DMS79 (cell line): ENCODE measurements at places on chromosomes 12 and 14.

DNA sequence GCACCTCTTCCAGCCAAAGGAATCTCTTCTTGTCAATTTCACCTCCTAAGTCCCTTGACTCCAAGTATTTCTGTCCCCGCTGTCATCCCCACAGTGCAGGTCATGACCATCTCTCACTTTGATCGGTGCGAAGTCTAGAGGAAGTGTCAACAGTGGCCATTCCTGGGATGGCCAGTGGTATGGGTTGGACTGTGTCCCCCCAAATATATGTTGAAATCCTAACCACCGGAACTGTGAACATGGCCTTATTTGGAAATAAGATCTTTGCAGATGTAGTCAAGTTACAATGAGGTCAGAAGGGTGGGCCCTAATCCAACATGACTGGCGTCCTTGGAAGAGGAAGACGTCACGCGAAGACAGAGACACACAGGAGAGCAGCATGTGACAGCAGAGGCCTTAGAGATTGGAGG is 155.9 kb upstream of the PRMT8 start:
- no peak for DNase-seq

GRCh38 chr14:94382099-94382715 is 6.2 kb downstream of the SERPINA1 start:
- DNase-seq = no peak

DNA sequence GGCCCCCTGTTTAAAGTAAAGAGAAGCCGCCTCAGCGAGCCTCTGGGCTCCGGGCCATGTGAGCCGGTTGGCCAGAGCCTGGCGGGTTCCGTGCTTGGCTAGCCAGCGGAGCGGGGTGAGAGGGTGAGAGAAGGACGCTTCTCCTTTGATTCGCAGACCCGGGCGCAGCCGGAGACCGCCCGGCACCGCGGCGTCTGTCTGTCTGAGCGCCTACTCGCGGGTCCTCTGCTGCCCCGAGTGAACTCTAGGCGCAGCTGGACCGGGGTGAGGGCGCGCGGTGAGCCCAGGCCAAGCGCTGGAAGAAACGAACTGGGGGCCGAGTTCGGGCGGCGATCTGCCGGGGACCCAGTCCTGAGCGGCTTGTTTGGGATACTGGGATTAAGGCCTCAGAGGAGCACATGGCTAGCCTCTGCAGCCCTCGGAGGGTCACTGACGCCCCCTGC is 41.4 kb upstream of the TBX5 start:
- peak; percentile 17 for DNase-seq

DNA sequence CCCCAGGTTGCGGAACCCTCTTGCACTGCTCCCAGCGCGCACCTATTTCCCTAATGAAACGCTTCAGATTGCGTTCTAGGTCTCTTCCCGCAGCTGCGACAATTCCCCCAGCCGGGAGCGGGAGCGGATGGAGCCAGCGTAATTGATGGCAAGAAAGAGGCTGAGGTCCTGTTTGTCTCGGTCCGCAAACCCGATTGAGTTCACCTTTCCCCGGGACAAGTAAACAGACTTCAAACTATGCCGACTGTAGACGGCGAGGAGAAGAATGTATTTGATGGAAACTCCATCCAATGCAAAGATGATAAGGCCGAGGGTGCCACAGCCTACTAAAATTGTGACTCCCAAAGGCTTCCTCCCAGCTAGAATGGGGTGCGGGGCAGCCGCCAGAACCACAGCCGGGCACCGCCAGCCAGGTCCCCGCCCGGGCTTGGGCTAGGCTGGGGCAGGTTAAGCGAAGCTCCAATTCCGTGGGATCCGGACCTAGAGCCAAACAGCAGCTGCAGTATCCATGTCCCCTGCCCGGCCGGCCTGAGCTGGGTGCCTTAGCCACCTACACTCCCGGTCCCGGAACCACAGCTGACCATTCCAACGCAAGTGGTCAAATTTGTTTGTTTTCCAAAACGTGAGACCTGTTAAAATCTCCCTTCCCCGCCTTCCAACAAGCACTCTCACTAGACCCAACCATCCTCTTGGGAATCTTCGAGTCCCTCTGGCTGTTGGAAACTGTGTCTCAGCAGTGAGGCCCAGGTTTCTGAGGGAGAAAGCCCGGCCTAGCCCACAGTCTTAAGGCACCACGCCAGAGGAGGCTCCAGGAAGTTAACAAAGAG is 5.5 kb downstream of the NKX2-1 start:
- peak; percentile 85 for DNase-seq

- DNase-seq = no peak
These were observed 54.5 kb downstream of the C12orf75 start for GRCh38 chr12:105384916-105385535.

DNA sequence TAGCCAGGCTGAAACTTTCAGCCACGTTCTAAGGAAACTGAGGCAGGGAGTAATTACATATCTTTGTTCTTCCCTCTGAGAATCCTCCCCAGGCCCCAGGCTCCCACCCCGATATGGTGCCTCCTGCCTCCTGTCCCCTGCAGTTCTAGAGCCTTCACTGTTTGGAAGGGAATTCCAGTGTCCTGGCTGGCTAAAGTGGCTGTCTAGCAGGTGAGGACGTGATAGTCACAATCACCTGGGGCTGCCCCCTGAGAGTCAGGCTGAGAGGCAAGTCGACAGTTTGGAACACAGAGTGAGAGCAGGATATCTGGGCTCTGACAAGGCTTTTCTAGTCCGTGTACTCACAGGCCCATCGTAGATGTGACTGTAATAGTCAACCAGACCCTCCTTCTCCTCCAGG is 6.3 kb upstream of the RPAP3 start:
- DNase-seq = no peak

GRCh38 chr14:26138764-26139445 is 458.9 kb downstream of the NOVA1 start:
- DNase-seq = peak; percentile 11

DNA sequence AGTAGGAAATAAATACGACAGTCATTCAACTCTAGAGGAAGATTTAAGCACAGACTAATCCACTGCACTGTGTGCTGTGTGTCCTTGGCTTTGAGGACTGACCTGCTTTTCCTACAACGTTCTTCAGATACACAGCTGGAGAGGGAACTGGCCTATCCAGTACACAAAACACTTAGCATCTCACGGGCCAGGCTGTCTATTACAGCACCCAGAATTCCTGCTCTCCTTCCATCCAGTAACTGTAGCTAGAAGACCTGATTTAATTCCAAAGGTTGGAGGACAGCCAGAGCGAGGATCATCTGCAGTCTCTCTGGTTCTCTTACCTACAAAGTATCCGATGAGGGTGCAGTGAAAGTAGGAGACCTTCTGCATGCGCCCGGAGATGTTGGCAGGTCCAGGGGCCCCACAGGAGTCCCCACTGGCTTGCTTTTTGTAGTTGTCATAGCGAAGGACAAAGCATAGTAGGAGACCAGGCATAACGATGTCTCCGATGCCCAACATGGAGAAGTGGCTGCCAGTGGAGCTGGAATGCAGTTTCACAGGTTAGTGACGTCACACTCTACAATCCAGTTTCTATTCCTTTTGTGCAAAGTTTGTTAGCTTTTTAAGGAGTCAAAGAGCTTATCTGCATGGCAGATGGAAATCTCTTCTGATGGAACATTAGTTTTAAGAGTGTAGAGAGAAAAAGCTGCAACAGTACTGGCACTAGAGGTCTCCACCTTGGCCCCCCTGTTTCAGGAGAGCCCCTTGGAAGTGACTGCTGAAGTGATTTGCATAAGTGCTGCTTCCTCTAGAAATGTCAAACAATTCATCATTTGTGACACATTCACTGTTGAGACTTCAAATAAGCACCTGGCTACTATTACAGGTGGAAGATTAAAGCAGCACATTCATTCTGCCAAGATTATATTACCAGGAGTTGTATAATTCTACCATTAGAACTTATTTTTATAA is 41.7 kb downstream of the ACADS start:
- no peak for DNase-seq

DNA sequence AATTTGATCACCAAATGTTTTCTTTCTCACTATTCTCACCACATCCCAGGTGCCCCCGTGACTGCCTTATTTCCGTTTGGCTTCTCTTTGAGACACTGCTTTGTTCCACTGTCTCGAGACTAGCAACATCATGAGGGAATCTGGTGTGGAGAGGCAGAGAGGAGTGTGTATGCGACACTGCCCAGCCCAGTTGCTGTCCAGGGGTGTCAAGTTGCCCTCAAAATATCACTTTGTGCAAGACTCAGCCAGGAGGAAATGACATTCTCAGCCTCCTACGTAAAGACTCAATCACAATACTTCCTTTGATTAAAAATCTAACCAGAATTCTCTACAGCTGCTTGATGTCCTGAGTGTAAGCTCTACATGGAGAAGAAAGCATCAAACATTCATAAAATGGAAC is 48.2 kb upstream of the EEA1 start:
- DNase-seq = no peak

GRCh38 chr12:1377681-1378080 is 216.7 kb downstream of the FBXL14 start:
- no peak for DNase-seq

- no peak for DNase-seq
These were observed 247.9 kb upstream of the RTL1 start for GRCh38 chr14:101151226-101151926.

GRCh38 chr12:90510948-90511347 is 444.0 kb downstream of the CCER1 start:
- no peak for DNase-seq

DNA sequence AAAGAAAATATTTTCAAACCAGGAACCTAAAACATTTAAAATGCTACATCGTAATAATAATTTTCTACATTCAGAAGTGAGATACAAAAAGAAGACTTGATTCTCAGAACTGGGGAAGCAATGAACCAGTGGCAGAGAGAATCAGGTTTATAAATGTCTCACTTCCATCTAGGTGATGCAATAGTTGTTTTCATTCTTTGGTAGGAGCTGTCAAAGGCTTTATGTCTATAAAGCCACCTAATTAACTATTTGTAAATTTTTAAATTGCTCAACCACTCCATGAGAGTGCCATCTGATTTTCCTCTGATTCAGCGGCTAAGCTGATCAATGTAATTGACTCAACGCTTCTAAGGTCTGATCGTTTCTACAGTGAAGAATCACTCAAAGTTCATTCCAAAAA is 66.1 kb downstream of the ARMH4 start:
- DNase-seq = no peak

DNA sequence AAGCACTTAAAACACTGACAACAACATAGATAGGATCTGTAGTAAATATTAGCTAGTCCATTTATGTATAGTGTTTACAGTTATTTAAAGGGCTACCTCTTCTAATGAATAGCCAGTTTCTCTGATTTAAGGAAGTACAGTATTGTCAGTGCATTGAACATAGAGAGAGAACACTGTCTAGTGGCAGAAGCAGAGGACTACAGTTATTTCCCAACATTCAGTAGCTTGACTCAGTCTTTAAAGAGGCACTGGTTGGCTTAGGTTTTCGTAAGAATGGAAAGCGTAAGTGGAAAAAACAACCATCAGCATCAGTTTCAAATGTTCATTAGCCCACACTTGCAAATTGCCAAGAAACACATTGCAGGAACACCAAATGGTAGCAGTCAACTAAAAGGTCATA is 125.0 kb upstream of the HMGA2 start:
- no peak for DNase-seq

DNA sequence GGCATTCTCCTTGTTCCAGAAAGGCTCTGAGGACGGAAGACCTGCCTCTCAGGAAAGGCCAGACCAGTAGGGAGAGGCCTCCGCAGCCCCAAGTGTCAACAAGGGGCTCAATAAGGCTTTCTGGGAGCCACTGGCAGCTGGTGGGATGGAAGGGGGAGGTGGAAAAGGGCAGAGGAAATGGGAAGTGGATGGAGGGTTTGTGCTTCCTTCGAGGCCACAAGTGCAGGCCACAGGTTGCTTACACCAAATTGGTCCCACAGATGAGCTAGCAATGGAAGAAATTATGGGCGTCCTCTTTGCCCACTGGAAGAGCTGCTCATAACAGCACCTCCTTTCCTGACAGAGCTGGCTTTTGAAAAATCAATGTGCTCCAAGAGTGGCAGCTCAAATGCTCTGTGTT is 28.2 kb downstream of the P2RX4 start:
- DNase-seq = no peak

GRCh38 chr14:92362781-92363235 is 39.8 kb downstream of the SLC24A4 start:
- peak; percentile 80 for DNase-seq

DNA sequence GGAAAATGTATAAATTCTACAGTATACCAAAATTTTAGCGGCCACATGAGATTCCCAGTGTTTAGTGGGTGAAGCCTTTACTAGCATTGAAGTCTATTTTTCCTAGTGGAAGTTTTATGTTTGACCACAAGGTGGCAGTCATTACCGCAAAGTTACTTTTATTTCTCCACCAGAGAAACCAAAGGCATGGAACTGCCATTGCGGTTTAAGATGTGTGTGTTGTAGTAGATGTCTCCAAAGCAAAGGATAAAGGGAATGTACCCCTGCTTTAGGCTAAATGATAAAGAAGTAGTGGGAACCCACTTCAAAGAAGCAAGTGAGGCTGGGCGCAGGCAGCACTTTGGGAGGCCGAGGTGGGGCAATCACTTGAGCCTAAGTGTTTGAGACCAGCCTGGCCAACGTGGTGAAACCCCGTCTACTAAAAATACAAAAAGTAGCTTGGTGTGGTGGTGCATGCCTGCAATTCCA is 140.5 kb downstream of the PRKCH start:
- peak; percentile 54 for DNase-seq

DNA sequence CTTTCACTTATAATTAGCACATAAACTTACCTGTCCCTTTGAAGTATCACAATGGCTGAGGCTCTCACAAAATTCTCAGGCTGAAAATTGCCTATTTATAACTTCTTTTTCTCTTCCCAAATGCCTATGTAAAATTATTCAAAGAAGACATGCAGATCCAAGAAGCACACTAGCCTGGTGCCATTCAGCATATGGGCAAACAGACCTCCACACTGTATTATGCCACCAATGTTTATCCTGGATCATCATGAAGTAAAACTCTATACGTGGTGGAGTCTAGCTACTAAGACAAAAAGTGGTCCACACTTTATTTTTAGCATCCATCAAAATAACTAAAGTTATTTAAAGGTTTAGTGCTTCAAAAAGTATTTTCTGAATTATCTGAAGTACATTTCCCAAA is 15.8 kb downstream of the TC2N start:
- no peak for DNase-seq

- no peak for DNase-seq
These were observed 458.1 kb downstream of the PCNX1 start for GRCh38 chr14:71365361-71365760.

GRCh38 chr12:93183940-93184671 is 193.6 kb upstream of the NUDT4 start:
- DNase-seq = no peak
